Smooth muscle cell of the brain vasculature (primary cell): ENCODE measurements at places on chromosomes 12 and 14.

- no peak for DNase-seq
Observed at GRCh38 chr12:79725987-79726386, 35.2 kb upstream of the PAWR start.

GRCh38 chr14:39488600-39488999 lies 56.4 kb upstream of the FBXO33 start:
- no peak for DNase-seq

DNA sequence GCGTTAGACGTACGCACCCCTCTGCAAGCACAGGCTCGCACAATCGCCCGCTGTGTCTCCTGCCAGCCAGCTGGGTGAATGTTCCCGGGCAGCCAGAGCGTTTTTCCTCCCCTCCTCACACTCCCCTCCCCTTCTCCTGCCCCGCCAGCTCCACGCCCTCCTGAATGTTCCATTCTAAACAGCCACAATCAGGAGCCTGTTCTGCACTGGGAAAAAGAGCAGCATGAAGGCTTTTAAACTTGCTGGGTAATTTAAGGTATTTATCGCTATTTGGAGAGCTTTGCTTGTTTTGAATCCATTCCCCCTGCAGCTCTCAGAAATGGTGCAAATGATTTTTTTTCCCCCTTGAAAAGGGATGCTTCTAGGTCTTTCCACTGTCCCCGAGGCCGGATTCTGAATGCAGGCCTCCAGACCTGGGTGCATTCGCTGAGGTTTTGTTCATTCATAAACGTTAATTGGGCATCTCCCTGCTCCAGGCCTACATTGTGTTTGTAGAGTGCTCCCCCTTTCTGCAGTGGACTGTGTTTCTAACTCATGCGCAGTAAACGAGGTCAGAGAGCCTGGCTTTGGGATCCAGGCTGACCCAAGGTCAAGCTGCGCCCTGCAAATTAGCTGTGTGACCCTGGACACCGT lies 212.5 kb downstream of the CHST11 start:
- DNase-seq, result no peak

GRCh38 chr12:122983789-122984515 lies 3.5 kb downstream of the ARL6IP4 start:
- DNase-seq, result no peak

DNA sequence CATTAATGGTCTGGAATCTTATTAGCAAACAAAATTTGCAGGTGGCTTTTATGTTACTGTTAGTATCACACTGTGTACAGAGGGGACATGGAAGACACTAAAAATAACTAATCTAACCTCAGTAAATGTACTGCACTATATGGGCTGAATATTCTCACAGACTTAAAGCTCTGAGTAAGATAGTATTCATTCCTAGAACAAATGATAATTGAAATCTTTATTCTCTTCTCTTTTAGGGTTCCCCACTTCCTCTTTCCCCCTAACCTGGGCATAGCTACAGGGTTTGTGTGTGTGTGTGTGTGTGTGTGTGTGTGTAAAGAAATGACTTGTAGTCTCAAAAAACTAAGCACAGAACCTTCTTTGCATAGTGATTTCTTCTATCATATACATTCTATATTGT lies 21.4 kb upstream of the HECTD1 start:
- DNase-seq, result no peak
